Astrocyte of the cerebellum (primary cell): ENCODE measurements at places on chromosomes 1 and 21.

GRCh38 chr1:199226163-199226562 is 587.3 kb downstream of the PTPRC start:
- DNase-seq, result peak; percentile 38

DNA sequence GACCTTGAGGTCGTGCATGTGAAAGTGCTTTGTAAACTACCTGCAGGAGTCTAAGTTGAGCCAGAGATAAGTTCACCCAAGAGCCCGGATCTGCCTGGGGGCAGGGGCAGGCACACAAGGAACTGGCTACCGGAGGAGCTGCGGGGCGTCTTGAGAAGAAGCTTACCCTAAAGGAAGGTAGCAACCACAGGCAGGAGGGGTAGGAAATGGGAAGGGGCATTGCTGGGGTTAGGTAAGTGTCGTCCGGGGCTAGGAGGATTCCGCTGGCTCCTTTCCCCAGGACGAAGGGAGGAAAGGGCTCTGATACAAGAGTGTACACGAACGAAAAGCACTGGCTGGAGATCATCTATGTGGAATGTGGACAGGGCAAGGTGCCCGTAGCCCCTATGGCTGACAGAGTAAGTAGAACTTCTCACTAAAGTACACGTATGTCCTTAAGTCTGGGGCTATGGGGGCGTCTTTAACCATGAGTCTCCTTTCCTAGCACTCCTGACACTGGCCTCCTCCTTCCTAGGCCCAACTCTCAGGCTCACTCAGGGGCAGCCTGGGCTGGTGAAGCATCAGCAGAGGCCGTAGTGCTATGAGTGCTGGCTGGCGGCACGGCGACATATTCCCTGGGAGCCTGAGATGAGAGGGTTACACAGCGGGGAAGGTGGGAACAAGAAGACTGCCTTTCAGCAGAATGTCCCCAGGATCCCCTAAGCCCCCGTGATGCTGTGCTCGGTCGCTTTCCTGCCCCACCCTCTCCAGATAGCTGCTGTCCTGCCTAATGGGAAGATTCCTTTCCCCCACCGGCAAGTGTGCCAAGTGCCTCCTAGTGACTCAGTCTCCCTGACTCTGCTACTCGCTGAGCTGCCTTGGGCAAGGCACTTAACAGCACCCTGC is 9.1 kb upstream of the GALNT2 start:
- no peak for DNase-seq

- no peak for DNase-seq
These were observed 102.3 kb downstream of the TMEM53 start for GRCh38 chr1:44571712-44572571.

DNA sequence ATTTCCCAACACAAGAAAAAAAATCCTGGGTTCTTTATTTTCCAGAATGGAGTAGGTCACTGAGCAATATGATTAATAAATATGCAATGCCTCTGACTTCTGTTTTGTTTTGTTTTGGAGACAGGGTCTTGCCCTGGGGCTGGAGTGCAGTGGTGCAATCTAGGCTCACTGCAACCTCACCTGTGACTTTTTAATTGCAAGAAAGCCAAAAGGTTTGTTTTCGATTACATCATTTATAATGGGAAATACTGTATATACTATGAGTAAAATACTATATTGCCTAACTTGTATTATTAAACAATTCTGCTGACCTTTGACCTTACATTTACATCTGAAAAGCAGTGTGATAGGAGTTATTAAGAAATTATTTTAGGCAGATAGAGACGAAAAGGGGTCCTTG is 11.6 kb upstream of the CD46 start:
- no peak for DNase-seq

DNA sequence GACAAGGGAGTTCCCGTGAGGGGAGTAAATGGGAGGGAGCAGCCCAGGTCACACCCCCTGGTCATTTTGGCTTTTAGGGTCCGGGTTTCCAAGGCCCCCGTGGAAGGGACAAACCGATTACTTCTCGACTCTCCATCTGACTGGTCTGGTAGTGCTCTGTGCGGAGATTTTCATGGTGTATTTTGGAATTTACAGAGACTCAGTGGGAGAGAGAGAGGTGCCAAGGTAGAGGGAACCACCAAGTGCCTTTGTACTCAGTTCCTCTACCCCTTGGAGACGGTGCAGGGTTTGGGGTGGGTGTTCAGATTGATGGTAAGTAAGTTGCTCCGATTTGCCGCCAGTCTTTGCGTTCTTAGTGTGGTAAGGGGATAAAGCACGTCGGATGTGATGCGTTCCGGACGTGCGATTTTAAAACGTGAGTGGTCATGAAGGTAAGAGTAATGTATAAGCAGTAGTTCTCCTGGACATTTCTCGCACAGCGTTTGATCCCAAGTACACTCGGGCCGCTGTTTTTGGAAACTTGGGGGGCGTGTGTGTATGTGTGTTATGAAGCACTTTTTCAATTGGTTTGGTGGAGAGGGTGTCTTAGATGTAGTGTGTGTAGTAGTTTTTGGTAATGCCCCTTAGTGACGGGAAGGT is 682 bp downstream of the SUCO start:
- no peak for DNase-seq

GRCh38 chr1:2308844-2309243 is 80.7 kb downstream of the SKI start:
- DNase-seq, result no peak

GRCh38 chr21:39232861-39233291 is 49.6 kb upstream of the PSMG1 start:
- DNase-seq, result no peak

DNA sequence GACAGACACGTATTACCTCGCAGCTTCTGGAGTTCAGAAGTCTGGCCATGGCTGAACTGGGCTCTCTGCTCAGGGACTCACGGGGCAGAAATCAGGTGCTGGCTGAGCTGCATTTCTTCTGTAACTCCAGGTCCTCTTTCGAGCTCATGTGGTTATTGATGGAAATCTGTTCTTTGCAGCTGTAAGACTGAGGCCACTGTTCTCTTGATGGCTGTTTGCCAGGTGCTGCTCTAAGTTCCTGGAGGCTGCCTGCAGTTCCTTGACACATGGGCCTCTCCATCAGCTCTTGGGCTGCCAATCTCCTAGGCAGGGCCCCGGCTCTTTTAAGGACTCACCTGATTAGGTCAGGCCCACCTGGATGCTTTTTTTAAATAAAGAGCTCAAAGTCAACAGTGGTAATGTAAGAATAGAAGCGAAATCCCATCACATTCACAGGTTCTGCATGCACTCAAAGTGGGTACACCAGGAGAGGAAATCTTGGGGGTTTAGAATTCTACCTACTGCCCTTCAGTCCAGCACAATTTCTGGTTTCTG is 139.1 kb downstream of the KAZN start:
- no peak for DNase-seq

GRCh38 chr1:76142771-76143540 is 68.4 kb downstream of the ST6GALNAC3 start:
- no peak for DNase-seq

DNA sequence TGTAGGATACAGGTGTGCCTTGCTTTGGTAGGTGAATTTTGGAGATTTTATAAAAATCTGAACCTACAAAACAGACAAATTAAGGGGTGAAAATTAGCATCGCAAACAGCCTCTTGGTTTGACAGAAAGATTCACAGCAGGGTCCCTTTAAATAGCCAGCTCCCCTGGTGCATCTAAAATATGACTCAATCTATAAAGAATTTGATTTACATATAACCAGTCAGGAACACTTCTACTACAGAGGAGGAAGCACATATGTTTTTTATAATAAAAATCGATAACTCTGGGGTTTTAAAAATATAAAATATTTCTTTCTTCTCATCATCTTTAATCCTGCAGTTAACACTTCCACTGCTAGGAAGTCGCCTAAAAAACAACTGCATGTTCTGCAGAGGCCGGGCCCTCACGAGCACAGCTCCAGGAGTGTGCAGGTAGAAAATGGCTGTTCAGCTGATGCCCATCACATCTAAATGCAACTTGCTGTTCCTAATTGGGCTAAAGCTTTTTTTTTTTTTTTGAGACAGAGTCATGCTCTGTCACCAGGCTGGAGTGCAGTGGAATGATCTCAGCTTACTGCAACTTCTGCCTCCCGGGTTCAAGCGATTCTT is 203.4 kb downstream of the HS2ST1 start:
- no peak for DNase-seq

GRCh38 chr21:29582855-29583254 is 284.1 kb downstream of the BACH1 start:
- DNase-seq, result no peak

- no peak for DNase-seq
These were observed 105.0 kb downstream of the GPATCH2 start for GRCh38 chr1:217525773-217526490.

DNA sequence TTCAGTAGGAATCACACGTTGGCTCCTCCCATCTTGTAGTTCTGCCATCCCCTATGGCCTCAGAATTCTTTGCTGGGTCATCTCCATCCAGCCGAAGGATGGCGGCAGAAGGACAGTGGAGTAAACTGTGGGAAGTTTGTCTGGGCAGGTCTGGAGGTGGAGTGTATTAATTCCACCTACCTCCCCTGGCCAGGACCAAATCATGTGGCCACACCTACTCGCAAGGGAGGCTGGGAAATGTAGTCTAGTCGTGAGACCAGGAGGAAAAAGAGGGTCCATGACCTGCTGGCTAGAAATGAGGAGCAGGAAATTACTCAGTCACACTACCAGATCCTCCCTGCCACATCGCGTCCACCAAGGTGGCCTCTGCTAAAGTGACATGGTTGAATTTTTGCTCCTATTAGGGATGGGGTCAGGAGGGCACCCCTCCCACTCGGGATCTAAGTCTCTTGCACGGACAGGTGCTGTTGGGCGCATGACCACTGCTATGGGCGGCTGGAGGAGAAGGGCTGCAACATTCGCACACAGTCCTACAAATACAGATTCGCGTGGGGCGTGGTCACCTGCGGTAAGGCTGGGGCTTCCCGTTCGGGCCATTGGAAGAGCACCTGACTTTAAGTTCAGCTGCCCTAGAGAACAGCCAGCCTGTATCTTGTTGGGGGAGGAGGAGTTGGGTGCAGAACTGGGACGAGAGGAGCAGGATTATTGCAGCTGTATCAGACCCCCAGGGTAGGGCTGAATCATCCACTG is 19.5 kb downstream of the PLA2G5 start:
- no peak for DNase-seq

GRCh38 chr1:22529901-22530621 is 33.2 kb upstream of the EPHA8 start:
- DNase-seq, result no peak

DNA sequence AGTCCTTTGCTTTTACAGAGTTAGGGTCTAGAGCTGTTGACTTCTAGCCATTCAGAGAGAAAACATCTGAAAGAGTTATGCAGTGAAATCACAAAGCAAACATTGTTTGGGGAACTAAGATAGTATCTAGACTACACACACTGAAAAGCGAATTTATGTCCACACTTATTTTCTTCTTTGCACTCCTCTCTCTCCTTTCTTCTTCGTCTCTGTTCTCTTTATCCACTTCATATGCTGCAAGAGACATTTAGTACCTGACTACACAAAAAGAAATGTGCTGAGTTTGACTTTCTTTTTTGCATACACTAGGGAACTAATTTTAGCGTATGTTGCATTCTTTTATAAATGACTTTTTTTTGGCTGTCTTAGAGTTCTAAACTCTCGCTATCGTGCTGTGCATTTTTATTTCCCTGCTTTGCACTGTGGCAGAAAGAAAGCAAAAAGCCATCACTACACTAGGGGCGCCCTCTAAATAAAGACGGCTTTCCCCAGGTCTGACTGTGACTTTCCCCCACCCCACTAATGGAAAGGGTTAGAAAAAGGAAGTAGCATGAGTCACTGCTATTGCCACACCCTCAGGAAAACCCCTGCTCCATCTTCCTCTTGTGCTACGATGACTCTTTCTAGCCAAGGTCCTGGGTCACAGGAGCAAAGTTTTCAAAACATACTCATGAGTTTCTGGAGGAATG is 65.7 kb downstream of the MAP3K7CL start:
- peak; percentile 51 for DNase-seq

DNA sequence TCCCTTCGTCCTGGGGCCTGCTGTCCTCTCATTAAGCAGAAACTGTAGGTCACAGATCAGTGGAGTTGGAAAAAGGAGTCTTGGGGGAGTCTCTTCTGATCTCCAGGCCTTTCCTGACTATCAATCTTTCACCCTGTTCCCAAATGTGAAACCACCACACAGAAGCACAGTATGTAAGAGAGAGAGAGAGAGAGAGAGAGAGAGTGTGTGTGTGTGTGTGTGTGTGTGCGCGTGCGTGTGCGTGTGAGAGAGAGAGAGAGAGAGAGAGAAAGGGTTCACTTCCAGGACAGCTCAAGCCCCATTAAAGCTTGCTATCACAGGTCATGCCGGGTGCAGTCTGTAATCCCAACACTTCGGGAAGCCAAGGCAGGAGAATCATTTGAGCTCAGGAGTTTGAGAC is 1.5 kb upstream of the TTC24 start:
- DNase-seq, result no peak

DNA sequence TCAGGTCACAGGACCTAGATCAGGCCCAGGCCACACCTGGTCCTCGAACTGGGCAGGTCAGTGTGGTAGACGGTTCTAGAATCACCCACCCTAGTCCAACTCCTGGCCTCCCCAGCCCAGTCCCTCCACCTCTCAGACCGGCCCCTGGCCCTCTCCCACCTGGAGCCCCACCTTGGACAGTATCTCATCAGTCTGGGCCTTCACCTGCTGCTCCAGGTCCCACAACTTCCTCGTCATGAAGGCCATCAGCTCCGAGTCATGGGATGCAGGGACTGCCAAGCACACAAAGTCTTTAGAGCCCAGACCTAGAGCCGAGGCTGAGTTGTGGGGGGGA is 8.7 kb downstream of the UBXN11 start:
- DNase-seq, result no peak

DNA sequence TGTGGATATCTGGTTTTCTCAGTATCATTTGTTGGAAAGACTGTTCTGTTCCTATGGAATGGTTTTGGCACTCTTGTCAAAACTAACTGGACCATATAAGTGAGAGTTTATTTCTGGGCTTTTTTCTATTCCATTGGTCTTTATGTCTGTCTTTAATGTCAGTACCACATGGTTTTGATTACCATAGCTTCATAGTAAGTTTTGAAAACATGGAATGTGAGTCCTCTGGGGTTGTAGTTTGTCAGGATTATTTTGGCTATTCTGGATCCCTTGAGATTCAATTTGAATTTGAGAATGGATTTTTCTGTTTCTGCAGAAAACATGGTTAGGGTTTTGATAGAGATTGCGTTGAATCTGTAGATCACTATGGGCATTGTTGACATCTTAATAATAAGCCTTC is 107.9 kb downstream of the ZFYVE9 start:
- no peak for DNase-seq

DNA sequence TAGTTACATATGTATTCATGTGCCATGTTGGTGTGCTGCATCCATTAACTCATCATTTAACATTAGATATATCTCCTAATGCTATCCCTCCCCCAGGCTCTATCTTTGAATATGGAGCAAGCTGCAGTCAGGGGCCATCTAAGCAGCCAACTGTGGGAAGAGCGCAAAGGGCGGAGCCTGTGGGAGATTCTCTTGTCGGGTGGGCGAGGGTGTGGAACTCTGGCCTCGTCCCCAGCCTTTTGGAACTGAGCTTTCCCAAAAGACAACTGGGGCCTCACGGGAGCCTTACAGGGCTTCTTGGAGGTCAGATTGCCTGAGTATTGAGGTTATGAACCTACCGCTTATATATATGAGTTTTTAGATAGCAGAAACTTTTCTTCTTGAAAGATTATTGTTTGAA is 117.2 kb downstream of the HHAT start:
- DNase-seq, result no peak

GRCh38 chr21:16069178-16070112 is 339.7 kb downstream of the USP25 start:
- DNase-seq, result no peak

- DNase-seq, result peak; percentile 96
These were observed 63.7 kb downstream of the MAP10 start for GRCh38 chr1:232868793-232869491.

- peak; percentile 41 for DNase-seq
These were observed 34.0 kb downstream of the ST6GALNAC5 start for GRCh38 chr1:76901158-76901767.

- no peak for DNase-seq
These were observed 55.5 kb downstream of the PLA2G4A start for GRCh38 chr1:186884251-186884650.
